ENCODE measurements at places on chromosomes 3 and 15. TPM values are rescaled to one million over a fixed set of nuclear protein-coding genes. Genes with fewer than 3 reads are reported as not detected.

GRCh38 chr3:152430223-152431002 is 161.7 kb downstream of the MBNL1 start:
- DNase-seq, result no peak
- H3K4me3 ChIP-seq, result no peak overlapping the region

DNA sequence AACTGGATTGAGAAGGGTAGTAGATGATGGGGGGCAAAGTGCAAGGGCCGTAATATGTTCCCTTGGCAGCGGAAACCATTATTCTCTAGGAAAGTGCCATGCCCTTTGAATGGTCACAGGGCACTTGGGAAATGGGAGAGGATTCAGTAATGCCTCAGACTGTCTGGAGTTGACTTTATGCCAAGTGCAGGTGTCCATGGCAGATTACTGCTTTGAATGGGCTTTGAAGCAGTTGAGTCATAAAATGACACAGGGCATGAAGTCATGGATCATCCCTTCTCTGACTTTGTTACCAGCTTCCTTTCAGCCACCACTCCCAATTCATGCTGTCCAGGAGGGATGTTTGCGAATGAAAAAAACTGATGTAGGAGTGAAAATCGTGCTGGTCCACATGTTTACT is 20.1 kb downstream of the AADACL2 start:
- no peaks in the 10 kb centered on the region for H3K4me1 ChIP-seq
- no peaks in the 10 kb centered on the region for H3K36me3 ChIP-seq
- peaks cover 5% of the 10 kb centered on the region for H3K27me3 ChIP-seq
- H3K27ac ChIP-seq, result no peak overlapping the region

DNA sequence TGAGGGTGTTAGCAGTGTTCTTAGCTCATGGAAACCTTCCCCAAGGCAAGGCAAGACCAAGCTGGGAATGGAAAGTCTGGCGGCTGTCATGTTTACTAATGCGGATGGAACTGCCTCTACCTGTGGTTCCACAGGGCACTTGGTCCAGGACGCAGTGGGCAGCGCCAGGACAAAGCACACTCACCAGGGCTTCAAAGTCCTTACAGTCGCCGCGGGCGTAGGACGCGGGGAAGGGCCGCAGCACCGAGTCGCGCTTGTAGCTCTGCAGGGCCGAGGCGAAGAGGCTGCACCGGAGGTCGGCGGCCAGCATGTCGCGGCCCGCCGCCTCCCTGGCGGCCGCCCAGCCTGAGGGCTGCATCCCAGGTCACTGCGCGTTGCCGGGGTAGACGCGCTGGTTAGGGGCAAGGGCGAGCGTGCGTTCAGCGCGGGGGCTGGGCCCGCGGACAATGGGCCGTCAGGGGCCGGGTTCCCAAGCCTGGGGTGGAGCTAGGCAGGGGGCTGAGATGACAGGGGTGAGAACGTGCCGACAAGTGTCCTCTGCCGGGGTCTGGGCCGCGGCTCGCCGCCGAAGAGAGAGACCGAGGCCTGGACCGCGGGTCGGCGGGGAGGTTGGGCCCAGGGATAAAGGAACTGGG is 497 bp downstream of the PARP16 start:
- no peaks in the 10 kb centered on the region for H3K27me3 ChIP-seq
- H3K27ac ChIP-seq, result peak overlapping the region; percentile 83
- no peak for DNase-seq
- H3K4me3 ChIP-seq, result peak overlapping the region; percentile 75
- peaks cover 14% of the 10 kb centered on the region for H3K36me3 ChIP-seq
- H3K4me1 ChIP-seq, result peaks cover 31% of the 10 kb centered on the region

DNA sequence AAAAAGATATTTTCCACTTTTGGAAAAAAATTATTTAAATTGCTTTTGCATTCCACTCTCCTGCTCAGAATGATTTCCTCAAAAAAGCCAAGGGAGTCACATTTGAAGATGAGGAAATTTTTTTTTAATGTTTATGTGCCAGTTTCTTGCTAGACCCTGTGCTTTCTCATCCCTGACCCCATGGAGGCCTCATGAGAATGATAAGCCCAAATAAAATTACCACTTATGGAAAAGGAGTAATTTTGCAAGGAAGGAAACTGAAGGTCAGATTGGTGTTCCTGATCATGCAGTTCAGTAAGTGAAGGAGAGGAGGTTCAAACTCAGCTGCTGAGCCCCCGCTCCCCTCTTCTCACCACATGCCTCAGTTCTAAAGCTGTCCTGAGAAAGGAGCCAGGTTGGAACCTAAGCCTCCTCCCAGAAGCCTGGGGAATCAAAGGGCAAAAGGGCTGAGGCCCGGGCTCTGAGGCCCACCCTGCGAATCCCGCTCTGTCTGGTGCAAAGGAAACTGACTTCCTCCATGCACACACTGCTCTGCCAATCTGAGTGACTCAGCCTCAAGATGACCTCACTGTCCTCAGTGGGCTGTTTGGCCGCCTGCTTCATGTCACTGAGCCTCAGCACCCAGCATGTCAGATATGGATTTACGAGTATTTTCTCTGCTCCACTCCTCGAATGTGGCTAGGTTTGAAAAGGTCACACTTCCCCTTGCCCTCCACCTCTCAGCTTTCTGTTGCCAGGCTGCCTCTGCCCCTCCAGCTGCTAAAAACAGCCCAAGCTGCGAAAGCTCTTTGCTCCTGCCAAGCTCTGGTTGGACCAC is 56.9 kb upstream of the FLNB start:
- no peaks in the 10 kb centered on the region for H3K36me3 ChIP-seq
- no peak overlapping the region for H3K27ac ChIP-seq
- H3K4me3 ChIP-seq, result no peak overlapping the region
- no peak for DNase-seq
- H3K27me3 ChIP-seq, result peaks cover 3% of the 10 kb centered on the region
- peaks cover 2% of the 10 kb centered on the region for H3K4me1 ChIP-seq

DNA sequence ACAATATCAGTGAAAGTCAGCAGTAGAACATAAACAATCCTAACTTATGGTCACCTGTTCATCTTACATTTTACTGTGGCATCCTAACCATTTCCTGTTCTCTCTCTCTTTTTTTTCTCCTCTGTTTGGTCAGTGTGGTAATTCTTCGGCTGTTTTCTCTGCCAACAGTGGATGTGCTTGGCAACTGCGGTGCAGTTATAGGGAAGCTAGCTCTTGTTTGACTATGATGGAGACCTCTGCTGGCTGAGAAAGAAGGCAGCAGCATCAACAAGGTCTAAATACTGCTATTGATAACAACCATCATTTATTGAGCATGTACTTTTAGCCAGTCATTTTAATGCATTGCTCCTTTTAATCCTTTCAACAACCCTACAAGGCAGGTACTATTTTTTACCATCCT is 723 bp upstream of the DRD3 start:
- no peak for DNase-seq
- no peak overlapping the region for H3K27ac ChIP-seq
- H3K36me3 ChIP-seq, result peaks cover 2% of the 10 kb centered on the region
- H3K4me3 ChIP-seq, result no peak overlapping the region
- peaks cover 6% of the 10 kb centered on the region for H3K27me3 ChIP-seq

GRCh38 chr3:45906681-45907407 is 20.5 kb downstream of the CCR9 start:
- no peak overlapping the region for H3K27ac ChIP-seq
- no peak for DNase-seq
- H3K4me1 ChIP-seq, result peaks cover 16% of the 10 kb centered on the region
- H3K36me3 ChIP-seq, result peaks cover 5% of the 10 kb centered on the region
- peaks cover 8% of the 10 kb centered on the region for H3K27me3 ChIP-seq

DNA sequence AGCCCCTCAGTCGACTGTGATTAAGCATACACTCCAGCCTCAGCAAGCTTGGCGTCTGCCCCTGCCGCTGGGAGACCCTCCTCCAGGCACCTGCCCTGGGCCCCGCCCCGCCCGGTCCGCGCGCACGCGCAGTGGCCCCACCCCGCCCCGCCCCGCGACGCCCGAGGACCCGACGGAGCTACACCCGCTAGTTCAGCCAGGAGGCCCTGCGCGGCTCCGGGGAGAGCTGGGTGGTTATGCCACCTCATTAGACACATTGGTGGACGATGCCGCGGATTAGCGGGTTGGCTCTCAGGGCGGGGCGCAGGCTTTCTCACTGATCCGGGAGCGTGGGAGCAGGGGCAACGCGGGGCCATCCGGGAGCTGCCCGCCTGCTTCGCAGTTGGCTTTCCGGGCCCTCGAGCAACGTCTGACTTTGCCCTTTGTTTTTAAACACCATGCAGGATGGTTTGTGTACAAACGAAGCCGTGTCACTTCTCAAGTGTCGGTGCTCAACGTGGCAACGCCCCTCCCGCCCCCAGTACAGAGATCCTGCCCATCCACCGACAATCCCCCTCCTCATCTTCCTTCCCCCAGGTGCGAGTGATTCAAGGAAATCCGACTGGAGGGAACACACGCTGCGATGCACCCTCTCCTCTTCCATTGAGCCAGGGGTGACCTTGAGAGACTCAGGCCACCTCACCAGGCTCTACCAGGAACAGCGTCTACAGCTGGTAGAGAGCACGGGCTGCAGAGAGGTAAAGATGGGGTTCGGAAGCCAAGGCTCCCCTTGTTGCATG is 109.3 kb downstream of the SHQ1 start:
- peak; percentile 82 for DNase-seq
- peaks cover 9% of the 10 kb centered on the region for H3K4me1 ChIP-seq
- H3K27me3 ChIP-seq, result peaks cover 2% of the 10 kb centered on the region
- H3K4me3 ChIP-seq, result peak overlapping the region; percentile 87
- H3K36me3 ChIP-seq, result peaks cover 4% of the 10 kb centered on the region
- peak overlapping the region; percentile 88 for H3K27ac ChIP-seq

GRCh38 chr3:12184541-12184940 is 25.8 kb upstream of the TIMP4 start:
- no peak overlapping the region for H3K4me3 ChIP-seq
- no peaks in the 10 kb centered on the region for H3K36me3 ChIP-seq
- DNase-seq, result no peak

DNA sequence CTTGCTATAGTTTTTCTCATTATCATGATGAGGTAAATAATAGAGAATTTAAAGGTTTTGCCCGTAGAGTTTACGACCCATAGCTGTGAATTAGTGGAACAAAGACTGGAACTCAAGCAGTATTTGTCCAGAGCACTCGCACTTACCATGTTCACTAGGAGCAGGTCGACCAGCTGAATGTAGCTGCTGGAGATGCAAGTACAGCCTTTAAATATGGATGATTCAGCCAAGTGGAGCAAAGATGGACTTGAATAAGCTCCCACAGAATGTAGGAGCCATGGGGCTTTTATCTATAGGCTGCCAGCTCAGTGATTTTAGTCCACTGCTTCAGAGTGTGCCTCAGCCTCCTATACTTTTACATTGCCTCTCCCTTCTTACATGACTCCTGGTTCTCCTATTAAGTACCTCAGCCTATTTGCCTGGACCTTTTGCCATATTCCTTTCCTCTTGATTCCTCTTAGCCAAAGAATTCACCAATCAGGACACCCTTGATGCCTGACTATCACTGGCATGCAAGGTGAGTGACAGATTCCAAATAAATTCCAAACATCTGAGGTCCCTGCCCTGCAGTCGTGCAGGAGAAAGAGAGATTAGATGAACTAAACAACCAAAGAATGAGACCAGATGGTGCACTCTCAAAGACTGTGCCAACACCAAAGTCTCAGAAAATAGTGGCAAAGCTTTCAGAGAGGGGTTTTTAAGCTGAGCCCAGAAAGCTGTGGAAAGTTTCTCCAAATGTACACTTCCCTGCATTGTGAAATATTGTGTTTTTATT is 3.9 kb downstream of the MKRN3 start:
- H3K27ac ChIP-seq, result no peak overlapping the region
- no peaks in the 10 kb centered on the region for H3K36me3 ChIP-seq
- H3K27me3 ChIP-seq, result no peaks in the 10 kb centered on the region
- no peak overlapping the region for H3K4me3 ChIP-seq
- DNase-seq, result no peak

Gene CSNK1G1
- total RNA-seq, result 26.2 TPM

Gene TNFSF10
- 159 TPM for total RNA-seq

Gene CFAP100
- not detected for total RNA-seq

All from activated naive CD8-positive, alpha-beta T cell treated with anti-CD3 and anti-CD28 coated beads, Interleukin-2, amount 10 ng/mL, durations not matched to agents 7 days and 5 days (primary cell).